ENCODE measurements at places on chromosomes 3 and 15.

DNA sequence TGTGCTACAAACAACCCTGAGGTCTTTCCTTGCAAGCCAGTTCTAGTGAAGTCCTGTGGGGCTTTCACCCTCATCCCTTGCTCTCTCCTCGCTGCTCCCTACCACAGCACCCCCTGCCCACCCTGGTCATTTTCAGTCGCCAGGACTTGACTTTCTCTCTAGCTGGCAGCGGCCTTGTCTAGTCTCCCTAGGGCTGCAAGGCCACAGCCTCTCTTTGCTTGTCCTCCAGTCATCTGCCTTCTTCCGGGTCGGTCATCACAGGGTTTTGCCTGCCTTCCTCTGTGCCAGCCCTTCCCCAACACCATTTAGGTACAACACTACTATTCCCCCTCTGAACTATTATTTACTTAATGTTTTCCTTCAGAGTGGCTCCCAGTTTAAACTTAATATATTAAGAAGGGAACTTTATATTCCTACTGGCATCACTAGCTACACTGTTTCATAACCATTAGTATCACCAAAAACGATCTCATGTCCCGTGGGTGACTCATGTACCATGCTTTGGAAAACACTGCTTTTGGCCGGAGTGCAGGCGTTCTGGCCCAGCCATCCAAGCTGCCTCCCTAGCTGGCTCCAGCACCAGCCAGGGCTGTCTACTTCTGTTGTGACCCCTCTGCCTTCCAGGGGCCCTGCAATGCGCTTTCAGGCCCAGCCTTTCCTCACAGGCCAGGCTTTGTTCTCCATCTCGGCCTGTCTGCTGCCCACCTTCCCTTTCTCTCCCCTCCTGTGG, 21.4 kb downstream of the FAH start:
- DNase-seq = no peak

- no peak for DNase-seq
Observed at GRCh38 chr15:64842096-64842939, 603 bp downstream of the PLEKHO2 start.

GRCh38 chr3:15281817-15282216, 50.6 kb downstream of the SH3BP5 start:
- DNase-seq = no peak

- no peak for DNase-seq
Observed at GRCh38 chr15:78830514-78831228, 19.4 kb upstream of the ADAMTS7 start.

GRCh38 chr3:143822374-143822773, 25.9 kb downstream of the SLC9A9 start:
- no peak for DNase-seq

DNA sequence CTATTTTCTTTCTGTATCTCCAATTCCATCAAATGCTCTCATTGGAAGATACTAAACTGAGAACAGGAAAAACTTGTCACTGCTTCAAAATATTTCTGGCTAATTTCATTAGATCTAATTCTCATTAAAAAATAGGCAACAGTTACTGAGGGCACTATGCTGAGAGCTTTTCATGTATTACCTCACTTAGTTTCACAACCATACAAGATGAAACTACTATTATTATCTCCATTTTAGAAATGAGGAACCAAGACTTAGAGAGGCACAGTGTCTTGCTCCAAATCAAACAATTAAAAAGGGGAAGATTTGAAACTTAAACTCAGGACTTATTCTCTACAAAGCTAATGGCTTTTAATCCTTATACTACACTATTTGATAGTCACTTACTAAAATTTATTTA, 7.2 kb upstream of the OTOL1 start:
- DNase-seq = no peak

- no peak for DNase-seq
Observed at GRCh38 chr15:63332367-63333124, 49.1 kb downstream of the CA12 start.

DNA sequence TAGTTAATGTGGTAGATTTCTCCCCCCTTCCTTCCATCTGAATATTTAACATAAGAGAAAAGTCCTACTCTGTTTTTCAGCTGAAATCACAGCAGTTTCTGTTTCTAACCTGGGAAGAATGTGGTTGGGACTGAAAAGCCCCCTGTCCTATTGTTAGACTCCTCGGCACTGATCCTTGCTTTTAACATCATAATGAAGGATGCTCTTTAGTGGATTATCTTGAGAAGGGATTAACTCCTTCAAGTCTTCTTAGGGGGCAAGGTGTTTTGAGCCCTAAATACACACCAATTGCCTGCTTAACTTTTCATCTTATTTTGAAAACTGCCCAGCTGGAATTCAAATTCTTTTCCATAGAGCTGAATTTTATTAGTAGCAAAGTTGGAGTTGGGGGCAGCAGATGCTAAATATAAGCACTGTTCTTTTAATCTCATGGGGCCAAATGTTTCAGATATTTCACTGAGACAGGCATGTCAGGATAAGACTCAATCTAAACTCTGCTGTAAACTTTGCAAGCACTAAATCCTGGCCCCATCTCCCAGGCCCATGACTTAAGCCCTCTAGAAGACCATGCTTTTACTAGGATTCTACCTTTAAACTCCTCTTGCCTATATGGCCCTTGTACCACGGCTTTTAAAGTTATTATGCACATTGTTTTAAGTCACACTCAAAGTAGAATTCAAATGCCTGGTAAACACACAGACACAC, 243.2 kb upstream of the NR2F2 start:
- DNase-seq = no peak

DNA sequence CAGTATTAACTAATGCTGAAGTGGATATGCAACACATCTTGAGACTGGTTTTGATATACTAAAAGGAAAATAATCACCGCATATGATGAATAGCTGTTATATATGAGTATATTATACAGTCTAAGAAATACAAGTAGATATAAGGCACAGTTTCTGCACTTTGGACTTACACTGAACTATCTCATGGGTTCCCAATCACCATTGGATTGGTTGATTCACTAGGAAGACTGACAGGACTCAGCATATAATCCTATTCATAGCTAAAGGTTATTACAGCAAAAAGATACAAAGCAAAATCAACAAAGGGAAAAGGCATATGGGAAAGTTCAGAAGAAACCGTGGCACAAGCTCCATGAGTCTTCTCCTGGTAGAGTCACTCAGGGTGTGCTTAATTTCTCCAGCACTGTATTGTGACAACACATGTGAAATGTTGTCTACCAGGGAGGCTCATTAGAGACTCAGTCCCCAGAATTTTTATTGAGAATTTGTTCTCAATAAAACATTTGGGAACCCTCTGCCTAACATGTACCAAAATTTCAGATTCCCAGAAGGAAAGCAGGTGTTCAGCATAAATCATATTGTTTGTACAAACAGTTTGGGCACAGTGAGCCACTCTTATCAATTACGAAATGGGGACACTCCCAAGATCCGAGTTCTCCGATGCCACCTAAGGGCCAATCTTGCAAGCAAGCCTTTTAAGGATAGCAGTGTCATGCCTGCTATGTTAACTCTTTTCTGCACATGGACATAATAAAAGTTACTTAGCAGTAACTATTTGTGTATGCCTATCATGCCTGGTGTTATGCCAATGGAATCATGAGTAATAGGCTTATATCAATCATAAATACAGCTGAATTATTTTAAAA, 26.8 kb downstream of the CMC1 start:
- no peak for DNase-seq

GRCh38 chr3:124992041-124992440, 57.5 kb upstream of the MUC13 start:
- DNase-seq = no peak

DNA sequence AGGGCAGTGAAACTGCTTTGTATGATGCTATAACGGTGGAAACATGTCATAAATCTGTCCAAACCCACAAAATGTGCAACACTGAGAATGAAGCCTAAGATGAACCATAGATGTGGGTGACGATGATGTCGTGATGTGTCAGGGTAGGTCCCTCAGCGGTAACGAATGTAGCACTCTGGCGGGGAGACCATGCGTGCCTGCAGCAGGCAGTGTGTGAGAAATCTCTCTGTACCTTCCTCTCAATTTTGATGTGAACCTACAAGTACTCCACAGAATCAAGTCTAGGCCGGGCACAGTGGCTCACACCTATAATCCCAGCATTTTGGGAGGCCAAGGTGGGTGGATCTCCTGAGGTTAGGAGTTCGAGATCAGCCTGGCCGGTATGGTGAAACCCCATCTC, 268.2 kb upstream of the LYSMD4 start:
- no peak for DNase-seq

DNA sequence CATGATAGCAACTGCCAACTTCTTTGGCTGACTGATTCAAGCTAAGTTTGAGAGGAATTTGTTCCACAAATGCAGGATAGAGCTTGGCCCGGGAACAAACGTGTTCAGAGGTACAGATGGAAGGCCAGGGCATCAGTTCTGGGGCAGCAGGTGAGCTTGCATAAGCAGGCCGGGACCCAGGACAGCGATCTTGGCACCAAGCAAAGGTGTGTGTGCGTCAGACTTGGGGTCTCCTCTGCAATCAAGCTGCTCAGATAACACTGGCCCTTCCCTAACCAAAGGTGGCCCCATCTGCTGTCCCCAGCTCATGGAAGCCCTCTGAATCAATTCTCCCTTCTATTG, 155.6 kb downstream of the MEGF11 start:
- no peak for DNase-seq

DNA sequence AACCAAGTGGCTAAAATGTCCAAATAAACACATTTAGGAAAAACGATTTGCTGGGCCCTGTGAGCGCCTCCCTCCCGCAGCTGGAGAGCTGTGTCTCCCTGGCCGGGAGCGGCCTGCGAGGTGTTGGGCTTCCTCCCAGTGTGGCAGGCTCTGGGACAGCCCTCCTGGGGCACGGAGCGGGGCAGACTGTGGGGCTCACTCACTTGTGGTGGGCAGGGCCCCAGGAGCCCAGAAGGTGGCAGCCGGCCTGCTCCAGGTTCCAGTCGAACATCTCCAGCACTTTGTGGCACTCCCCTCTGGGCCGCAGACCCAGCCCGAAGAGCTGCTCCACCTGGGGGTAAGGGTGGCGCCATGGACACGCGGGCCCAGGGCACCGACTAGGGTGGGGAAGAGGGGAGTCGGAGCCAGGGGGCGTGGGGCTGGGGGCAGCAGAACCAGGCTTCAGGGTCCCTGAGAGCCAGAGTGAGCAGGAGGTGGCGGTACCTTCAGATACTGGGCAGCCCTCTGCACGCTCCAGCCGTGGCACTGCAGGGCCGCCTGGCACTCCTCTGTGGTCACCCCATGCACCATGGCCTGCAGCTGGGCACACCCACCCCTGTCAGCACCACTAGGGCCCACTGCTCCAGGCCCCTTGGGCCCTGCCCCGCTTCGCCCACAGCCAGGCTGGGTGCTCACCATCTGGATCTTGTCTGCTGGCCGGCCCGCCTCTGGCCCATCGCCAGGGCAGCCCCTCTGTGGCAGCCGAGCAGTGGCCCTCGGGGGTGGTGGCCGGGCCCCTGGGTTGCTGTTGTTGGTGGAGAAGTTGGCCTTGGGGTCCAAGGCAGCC, 41.5 kb downstream of the TNK2 start:
- DNase-seq = no peak

DNA sequence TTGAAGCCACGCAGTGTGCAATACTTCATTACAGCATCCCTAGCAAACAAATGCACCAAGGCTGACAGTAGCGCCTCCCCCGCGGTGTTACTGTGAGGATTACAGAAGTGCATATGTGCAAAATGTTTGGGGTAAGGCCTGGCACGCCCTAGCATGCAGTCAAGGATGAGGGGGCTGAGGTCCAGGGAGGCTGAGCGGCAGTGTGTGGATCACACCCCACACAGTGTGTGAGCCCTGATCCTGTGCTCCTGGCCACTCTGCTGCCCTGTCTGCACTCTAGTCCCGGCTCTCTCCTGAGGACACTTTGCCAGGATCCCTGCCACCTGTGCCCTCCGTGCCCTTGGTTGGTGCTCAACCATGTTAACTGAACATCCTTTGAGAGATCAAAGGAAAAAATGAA, 71.3 kb downstream of the WNT7A start:
- no peak for DNase-seq

DNA sequence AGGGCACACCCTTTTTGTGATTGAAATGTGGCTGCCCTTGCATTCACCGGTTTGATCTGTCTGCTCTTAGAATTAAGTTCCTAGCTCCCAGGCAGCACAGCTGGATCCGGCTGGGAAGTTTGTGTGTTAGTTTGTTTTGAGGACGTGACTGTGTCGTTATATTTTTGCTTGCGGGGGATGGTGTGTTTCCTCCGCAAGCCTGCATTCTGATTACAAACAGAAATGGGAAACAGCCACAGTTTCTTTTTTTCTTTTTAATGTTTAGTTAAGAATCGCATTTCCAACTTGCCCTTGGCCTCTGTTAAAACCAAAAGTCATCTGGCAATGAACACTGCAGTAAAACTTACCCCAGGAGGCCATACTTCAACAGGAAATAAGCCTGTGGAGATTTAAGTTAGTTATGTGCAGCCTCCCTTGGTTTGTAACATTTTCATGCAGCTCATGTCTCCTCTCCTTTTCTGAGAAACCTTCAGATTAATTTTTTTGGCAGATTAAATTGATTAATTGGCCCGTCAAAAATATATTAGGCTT, 888 bp downstream of the TMOD3 start:
- DNase-seq = no peak

- no peak for DNase-seq
Observed at GRCh38 chr3:177426878-177427495, 229.7 kb upstream of the TBL1XR1 start.

GRCh38 chr3:8524249-8524648, 22.6 kb downstream of the LMCD1 start:
- DNase-seq = no peak

- DNase-seq = no peak
Observed at GRCh38 chr3:29919571-29919970, 638.7 kb downstream of the RBMS3 start.

DNA sequence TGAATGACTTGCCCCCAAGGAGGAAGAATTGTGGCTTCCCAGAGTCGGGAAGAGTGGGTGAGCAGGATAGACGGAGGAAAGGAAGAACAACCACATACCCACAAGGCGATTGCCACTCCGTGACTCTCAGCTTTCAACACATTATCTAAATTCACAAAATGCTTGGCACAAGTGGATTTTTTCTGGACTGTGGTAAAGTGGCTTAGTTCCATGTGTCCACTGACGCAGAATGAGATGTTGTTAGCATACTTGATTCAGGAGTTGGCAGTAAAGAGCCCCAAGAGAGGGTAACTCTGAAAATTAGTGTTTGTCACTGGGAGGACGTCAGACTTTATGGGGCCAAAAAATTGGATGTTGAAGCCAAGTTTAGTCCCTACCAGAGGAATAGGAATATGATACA, 198.8 kb upstream of the CTNNB1 start:
- no peak for DNase-seq

- no peak for DNase-seq
Observed at GRCh38 chr15:62417439-62417838, 252.4 kb upstream of the C2CD4B start.
